Neural progenitor cell (in vitro differentiated cells): ENCODE measurements at places on chromosomes 12 and 14. TPM values are rescaled to one million over a fixed set of nuclear protein-coding genes. Genes with fewer than 3 reads are reported as not detected.

- DNase-seq, result no peak
- no peak overlapping the region for H3K4me3 ChIP-seq
- H3K27me3 ChIP-seq, result no peaks in the 10 kb centered on the region
- peaks cover 9% of the 10 kb centered on the region for H3K4me1 ChIP-seq
- H3K36me3 ChIP-seq, result no peaks in the 10 kb centered on the region
- no peak overlapping the region for H3K27ac ChIP-seq
Observed at GRCh38 chr14:90654831-90655276, 161.4 kb downstream of the TTC7B start.

DNA sequence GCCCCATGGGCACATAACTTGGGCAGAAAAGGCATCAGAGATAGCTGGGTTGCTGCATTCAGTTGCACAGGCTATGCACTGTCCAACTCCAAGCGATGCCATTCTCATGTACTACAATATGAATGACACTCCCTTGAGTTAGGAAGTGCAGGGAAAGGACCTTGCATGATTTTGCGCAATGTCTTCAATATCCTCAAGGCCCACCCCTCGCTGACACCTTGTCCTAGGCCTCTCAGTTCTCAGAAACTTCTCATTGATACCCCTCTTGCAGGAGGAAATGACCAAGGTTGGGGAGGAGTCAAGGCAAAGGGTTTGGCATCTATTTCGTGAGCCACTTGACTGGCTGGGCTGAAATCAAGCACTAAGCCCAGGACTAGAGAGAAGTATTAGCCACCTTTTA lies 70.4 kb downstream of the ARL6IP4 start:
- H3K27ac ChIP-seq, result no peak overlapping the region
- H3K4me1 ChIP-seq, result no peaks in the 10 kb centered on the region
- no peak overlapping the region for H3K4me3 ChIP-seq
- H3K27me3 ChIP-seq, result no peaks in the 10 kb centered on the region
- no peaks in the 10 kb centered on the region for H3K36me3 ChIP-seq

GRCh38 chr12:120784804-120785203 lies 59.2 kb downstream of the ACADS start:
- H3K36me3 ChIP-seq, result peaks cover 10% of the 10 kb centered on the region
- H3K4me1 ChIP-seq, result no peaks in the 10 kb centered on the region
- no peak overlapping the region for H3K27ac ChIP-seq
- no peaks in the 10 kb centered on the region for H3K27me3 ChIP-seq
- no peak for DNase-seq

DNA sequence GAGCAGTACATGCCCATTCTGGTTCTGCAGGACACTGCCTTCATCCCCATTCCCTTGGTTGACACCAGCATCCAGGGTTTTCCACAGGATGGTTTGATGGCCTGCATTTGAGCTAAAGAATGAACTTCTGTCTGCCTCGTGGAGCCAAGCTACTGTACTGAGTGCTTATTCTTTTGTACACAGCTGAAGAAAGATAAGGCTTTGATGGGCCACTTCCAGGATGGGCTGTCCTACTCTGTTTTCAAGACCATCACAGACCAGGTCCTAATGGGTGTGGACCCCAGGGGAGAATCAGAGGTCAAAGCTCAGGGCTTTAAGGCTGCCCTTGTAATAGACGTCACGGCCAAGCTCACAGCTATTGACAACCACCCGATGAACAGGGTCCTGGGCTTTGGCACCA lies 23.7 kb downstream of the BCL2L14 start:
- no peak overlapping the region for H3K27ac ChIP-seq
- H3K4me1 ChIP-seq, result no peaks in the 10 kb centered on the region
- no peaks in the 10 kb centered on the region for H3K27me3 ChIP-seq

DNA sequence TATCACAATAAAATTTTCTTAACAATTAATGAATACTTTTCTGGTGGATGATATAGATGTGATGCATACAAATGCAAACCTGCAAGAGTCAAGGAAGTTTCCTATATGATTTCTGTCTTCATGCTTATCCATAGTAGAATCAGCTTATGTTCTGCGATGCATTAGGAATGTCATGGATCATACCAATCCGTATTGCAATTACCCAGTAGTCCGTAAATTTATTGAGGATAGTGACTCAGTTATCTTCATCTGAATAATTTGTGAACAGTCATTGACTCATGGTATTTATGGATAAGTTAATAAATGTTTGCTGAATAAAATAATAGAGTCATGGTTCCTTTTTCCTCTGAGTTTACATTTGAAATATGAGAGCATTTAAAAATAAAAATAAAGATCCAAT lies 483.4 kb downstream of the LRFN5 start:
- no peaks in the 10 kb centered on the region for H3K4me1 ChIP-seq
- H3K27me3 ChIP-seq, result no peaks in the 10 kb centered on the region
- H3K36me3 ChIP-seq, result no peaks in the 10 kb centered on the region
- no peak overlapping the region for H3K4me3 ChIP-seq

TMEM132D gene
- total RNA-seq, result 1.0 and 1.1 TPM in 2 replicates

P2RX2 gene
- total RNA-seq, result 0.15 TPM in 1 of 2 replicates, not detected in the other

TMPRSS12 gene
- total RNA-seq, result not detected in 2 replicates

GNG2 gene
- total RNA-seq, result 44.4 and 56.8 TPM in 2 replicates

TTC7B gene
- 19.0 and 20.6 TPM in 2 replicates for total RNA-seq
